Femur (tissue), 1 donor: ENCODE measurements at places on chromosomes 6 and 20.
A peak's percentile ranks its signal among the peaks of the same experiment; 100 is the strongest.

DNA sequence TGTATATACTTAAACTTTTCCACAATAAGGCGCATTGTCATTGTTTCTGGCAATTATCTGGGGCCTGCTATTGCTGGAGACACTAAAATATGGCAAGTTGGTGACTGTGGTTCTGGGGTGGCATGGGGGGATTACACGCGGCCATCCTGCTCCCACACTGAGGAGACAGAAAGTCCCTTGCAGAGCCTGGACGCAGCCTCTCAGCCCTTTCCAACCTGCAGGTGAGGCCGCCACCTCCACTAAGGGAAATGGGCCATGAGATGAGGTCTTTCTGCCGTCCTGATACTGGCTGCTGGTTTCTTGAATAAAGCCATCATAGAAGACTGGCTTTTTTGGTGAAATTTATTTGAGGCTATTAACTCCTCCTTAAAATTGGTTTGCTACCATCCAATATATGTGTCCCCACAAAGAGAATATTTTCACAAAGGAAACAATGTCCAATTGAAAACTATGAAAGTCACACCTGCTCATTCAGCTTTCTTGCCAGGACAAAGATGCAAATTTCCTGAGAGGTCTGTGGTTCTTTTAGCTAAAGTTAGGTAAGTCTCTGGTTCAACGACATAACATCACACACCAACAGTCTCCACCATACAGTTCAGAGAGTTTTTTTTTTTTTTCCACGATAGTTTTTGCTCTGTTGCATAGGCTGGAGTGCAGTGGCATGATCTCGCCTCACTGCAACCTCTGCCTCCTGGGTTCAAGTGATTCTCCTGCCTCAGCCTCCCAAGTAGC, 13.0 kb downstream of the TXNDC5 start:
- DNase-seq = no peak

DNA sequence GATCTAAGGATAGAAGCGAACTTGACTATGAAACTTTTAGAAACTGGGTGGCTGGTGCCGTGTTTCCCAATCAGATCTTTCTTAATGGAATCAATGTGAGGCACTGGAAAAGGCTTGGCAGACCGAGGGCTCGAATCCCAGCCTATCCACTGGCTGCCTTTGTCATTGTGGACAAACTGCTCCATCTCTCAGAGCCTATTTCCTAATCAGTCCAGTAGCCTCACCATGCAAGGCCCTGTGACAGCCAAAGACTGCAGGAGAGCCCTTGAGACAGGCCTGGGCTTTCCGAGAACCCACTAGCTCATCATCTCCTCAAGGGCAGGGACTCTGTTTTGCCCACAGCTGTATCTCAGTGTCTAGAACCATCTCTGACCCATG, 43.4 kb downstream of the SPDEF start:
- peak; percentile 7 for DNase-seq

DNA sequence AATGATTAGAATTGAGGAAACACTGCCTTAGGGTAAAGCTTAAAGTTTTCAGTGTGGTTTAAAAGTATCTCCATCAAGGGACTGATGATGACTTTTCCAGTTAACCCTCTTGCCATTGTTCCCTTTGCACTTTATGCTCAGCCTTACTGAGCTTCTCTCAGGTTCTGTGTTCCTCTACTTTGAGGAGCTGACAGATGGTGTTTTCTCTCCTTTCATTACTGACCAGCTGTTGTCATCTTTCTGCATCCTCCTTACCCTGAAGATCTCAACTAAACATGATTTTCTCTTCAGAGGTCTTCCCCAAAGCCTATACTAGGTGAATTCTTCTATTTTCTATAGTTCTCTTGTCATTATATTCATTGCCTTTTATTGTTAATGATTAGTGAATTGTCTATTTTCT, 475.6 kb upstream of the SYNCRIP start:
- no peak for DNase-seq

DNA sequence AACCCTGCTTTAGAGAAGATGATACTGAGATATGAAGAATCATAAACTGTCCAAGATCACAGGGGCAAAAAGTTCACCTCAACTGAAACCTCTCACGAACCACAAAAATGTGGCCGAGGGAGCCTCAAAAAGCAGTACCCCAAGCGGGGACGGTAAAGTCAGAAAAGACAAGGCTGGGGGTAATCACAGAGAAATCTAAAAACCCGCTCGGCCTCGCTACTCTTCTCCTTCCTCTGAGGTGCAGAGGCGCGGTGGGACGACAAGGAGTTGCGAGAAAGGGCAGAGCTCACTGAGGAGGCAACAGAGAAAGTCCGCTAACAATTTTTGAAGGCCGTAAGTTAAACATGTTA, 356 bp upstream of the IRAK1BP1 start:
- no peak for DNase-seq

- no peak for DNase-seq
These were observed 21.1 kb downstream of the PNPLA1 start for GRCh38 chr6:36290668-36291620.
